ENCODE measurements at places on chromosomes 6 and 20.

DNA sequence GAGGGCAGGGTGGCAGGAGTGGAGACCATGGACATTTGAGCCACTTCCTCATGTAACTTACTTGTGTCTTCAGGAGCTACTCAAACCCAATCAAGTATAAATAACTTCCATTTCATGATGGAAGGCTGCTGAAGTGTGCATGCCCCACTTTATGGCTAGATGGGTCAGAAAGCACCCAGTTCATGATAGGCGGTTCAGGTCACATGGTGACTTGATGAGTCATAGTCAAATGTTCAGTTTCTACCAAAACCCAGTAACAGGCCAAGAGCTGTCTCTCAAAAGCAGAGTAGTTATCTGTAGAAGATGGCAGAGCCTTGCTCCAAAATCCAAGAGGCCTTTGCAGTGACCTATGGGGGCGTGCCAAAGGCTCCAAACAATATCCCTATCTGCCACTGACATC lies 133.7 kb upstream of the TENT5A start:
- DNase-seq = no peak

DNA sequence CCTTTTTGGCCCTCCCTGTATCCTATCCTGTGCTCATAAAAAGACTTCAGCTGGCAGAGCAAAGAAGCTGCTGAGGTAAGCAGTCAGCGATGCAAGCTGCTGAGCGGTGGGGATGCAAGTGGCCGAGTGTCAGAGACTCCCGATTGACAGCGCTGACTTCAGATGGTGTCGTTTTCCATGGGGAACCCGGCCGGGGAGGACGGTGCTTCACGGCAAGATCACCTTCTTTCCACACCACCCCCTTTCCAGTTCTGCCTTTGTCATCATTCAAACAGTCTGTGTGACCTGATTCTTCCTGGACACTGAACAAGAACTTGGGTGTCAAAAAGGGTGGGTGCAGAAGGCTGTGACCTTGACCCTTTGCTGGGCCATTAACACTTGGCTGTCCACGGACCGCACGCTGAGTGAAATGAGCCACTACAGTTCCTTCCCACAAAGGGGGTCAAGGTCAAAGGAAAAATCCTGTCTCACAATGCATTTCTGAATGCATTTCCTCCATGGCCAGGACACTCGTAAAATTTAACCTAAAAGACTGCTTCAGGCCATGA lies 52.9 kb upstream of the UNC93A start:
- no peak for DNase-seq

DNA sequence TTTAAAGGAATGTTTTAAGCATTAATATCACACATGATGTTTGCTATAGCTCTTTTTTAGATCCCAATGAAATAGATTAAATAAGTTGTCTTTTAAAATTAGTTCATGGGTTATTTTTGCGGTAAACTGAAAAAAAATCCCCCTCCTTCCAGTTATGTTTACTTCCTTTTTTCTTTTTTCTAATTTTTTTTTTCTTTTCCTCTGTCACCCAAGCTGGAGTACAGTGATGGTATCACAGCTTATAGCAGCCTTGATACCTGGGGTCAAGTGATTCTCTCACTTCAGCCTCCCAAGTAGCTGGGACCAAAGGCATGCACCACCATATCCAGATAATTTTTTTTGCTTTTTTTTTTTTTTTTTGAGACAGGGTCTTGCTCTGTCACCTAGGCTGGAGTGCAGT lies 17.8 kb upstream of the SCAF8 start:
- DNase-seq = no peak

DNA sequence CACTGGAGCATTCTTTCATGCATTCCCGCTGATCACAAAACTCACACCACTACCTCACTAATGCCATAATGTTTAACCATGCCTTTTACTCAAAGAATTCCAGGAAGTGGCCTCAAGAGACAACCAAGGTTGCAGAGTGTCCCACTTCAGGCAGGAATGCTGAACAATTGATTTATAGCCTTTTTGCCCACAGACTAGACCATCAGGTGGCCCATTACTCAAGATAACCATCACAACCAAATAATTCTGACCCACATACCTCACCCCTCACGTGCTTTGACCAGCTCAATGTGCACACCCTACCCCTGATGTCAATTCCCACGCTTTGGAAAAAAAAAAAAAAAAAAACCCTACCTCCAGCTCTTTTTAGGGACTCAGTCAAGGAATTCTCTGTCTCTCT lies 220.6 kb upstream of the UFL1 start:
- no peak for DNase-seq

- no peak for DNase-seq
Observed at GRCh38 chr20:47429409-47429808, 72.3 kb upstream of the NCOA3 start.

DNA sequence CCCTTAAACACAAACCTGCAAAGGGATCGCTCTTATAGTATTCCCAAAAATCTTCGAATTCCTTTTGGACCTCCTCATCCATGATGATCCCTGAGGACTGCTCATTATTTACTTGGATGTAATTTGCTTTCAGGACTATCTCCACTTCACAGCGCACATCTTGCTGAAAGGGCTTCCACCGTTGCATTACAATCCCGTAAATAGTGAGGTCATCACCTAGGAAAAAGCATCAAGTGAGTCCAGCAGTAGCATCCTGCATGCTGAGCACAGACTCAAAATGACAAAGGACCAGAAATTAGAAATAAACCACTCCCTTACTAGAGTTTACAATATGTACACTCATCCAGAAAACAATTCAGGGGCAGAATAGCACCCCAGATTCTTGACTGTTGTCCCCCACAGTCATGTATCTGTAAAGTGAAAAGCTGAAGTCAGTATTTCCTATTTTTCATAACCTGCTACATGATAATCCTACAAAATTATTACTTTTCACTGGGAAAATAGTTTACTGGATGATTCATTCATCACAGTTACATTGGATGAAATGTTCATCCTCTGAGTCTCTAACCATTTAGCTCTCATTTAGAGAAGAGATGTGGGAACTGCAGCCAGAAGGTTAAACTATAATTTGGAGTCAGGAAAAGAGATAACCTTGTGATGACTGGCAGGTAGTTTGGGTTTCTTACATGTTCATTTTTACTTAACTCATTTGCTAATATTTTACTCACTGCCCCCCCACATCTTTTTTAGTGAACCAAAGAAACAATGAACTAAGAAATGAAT lies 17.2 kb downstream of the MCM9 start:
- no peak for DNase-seq

DNA sequence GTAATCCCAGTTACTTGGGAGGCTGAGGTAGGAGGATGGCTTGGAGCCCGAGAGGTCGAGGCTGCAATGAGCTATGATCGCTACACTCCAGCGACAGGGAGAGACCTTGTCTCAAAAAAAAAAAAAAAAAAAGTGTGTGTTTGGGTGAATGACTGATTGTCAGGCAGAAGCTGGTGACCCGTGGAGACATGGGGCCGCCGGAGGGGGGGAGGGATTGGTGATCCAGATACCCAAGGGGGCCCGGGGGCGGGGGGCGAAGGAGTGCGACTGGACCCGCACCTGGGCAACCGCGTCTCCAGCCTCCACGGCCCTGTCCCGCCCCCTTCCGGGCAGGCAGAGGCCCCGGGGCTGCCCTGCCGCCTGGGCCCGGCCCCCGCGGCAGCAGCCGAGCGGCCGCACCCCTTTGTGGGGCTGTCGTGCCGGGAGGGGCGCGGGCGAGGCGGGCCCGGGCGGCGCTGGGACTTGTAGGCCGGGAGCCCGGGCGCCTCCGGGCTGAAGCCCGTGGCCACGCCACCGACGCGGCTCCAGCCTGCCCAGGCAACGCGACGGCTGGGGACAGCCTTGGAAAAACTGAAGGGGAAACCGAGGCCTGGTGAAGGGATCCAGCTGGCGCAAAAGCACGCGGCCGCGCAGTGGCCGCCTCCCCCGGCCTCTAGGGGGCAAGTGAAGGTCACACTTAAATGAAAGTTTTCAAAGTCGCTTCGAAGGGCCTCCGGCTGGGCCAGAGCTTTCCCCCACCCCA lies 2.1 kb upstream of the RBM38 start:
- DNase-seq = peak; percentile 22

DNA sequence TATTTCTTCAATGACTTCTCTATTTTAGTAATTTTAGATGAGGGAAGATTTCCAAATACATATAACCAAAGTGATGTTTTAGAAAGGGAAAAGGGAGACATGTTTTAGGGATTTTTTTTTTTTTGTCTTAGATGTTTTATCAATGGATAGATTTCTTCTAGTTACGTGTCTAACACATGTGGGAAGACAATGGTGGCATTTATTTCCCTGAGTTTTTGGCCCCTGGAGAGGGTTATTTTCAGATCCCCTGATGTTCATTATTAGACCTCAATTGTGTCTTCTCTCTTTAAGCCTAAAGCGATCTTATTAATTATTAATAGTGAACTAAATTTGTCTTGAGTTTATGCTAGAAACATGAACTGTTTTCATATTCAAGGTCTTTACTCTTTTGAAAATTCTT lies 30.3 kb downstream of the TRMT11 start:
- DNase-seq = no peak

GRCh38 chr6:45892696-45893245 lies 122.9 kb downstream of the CLIC5 start:
- no peak for DNase-seq

GRCh38 chr6:120556491-120556890 lies 777.8 kb downstream of the TBC1D32 start:
- DNase-seq = no peak

GRCh38 chr20:15455279-15455678 lies 1117.9 kb upstream of the FLRT3 start:
- no peak for DNase-seq

DNA sequence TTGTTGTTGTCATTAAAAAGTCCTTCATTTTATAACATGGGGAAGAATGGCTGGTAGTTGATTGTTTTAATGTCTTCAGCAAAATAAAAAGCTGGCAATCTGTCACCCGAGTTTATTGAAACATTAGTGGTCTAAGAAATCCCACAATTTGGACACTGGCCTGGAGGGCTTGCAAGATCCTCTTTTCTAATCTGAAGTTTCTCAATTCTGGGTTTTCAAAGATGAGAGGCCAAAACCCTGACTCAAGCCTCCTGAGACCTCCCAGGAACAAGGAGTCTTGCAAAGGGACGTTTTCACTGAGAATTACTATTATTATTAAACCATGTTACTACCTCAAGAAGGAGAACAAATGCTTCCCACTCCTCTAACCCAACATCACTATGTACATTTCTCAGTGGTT lies 19.5 kb downstream of the MAP1LC3A start:
- DNase-seq = peak; percentile 8

GRCh38 chr6:146881228-146882181 lies 282.7 kb downstream of the ADGB start:
- DNase-seq = no peak

- no peak for DNase-seq
Observed at GRCh38 chr20:38248133-38248532, 12.4 kb downstream of the KIAA1755 start.

DNA sequence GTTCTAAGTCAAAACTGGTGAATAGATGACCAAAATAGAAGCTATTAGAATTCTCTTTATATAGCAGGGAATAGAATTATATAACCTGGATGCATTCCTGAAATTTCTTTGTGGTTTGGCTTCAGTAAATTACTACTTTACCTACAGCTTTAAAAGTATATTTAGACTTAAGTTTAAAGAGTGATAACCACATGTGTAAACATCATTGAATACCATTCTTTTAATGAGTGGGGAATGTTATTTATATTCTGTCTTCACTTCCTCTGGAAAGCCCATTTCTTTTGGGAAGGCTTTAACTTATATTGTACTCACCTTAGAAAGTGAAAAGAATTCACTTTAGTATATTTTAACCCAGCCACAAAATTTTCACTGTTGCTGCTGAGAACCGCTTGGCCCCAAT lies 39.1 kb downstream of the PLEKHG1 start:
- no peak for DNase-seq
